K562 (cell line): ENCODE measurements at places on chromosomes 11 and 22.

- no peak for DNase-seq
Measured at GRCh38 chr22:22210375-22210774, 34.2 kb upstream of the VPREB1 start.

GRCh38 chr22:29353860-29354259 is 34.5 kb downstream of the AP1B1 start:
- no peak for DNase-seq

- DNase-seq = no peak
Measured at GRCh38 chr11:55474321-55474720, 79.9 kb upstream of the OR4C15 start.

DNA sequence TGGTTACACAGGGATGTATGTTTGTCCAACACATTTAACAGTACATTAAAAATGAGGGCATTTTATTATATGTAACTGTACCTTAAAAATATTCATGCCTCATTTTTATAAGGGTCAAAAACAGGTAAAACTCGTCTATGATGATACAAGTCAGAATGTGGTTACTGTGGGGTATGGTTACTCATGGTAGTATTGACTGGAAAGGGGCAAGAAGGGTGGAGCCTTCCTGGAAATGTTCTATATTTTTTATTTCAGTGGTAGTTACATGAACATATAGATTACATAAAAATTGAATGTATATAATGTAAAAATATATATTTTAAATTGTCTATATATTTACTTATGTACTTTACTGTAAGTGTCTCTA is 99.8 kb downstream of the STIM1 start:
- DNase-seq = no peak

GRCh38 chr22:19422440-19423301 is 8.9 kb downstream of the HIRA start:
- no peak for DNase-seq
